Substantia nigra (tissue), 51 donors: ENCODE measurements at places on chromosomes 5 and 9.

- DNase-seq, result no peak
These were observed 453.3 kb downstream of the DIRAS2 start for GRCh38 chr9:90189306-90189705.

DNA sequence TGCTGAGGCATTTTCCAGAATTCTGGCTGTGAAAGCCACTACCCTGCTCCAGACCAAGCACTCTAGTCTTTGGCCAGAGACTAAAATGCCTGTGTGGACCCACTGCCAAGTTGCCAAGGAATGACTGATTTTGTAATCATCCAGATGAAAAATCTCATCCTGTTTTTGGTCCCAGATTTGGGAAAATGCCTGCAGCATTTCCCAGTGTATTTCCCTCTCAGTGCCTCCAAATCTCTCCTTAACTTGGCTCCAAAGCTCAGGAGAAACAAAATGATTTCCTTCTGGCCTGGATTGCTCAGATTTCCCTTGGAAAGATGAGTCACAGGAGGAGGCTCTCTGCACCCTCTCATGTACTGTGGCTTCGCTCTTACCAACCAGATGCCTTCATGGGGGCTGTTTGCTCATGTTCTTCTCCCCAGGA, 335.2 kb upstream of the TARS1 start:
- DNase-seq, result no peak

DNA sequence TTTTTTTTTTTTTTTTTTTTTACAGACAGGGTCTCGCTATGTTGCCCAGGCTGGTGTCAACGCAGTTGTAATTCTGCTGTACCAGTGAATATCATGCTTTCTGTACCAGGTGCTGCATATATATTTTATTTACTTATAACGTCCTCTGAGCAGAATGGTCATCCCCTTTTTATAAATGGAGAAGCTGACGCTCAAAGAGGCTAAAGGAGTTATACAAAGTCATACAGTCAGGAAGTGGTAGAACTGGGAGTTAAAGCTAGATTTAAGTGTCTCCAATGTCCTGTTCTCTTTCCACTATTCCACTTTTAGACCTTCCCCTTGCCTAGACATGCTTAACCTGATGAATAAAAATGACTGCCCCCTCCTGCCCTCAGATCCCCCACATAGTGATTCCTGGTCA, 1.2 kb upstream of the SIL1 start:
- DNase-seq, result no peak

DNA sequence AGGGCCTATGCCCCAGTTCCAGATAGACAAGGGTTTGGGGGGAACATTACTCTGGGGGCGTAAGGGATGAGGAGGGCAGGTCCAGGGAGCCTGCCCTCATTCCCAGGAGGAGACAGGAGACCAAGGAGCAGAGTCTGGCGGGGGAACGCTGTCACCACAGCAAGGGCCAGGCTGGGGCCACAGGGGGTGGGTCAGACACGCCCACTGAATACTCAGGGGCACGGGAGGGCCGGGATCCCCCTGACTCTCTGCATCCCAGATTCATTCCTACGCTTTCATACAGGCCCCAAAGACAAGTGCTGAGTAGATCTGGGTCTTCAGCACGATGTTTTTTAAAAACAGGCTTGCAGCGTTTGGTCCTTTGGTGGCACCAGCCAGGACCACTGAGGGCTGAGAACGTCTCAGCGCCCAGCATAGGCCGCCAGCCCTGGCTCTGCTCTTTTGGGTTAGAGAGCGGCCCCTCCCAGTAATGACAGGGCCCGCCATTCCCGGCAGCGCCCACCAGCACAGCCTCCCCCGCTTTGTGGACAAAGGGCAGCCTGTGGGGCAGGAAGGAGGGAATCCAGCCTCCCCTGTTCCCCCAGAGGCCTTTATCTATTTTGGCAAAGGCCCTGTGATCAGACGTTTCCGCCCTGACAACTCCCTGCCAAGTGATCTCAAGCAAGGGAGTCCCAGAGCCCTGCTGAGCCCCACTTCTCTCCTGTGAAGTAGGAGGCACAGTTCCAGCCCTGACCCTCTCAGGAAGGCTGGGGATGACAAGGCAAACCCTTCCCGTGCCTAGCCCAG, 24.9 kb downstream of the NEK6 start:
- no peak for DNase-seq

DNA sequence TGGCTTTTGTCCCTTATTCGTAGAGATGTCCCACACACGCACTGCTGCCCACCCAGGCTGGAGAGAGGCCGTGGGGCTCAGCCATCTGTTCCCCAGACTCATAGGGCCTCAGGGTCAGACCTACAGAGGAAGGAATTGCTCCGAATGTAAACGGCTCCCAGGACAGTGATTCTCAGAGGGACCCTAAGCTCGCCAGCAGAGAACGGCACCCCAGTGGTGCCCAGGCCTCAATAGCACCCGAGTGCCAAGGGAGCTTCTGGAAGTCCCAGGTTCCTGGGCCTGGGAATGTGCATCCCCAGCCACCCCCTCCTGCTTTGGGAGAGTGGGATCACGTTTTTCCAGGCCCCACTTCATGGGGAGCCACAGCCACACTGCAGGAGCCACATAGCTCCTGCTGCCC, 32.9 kb upstream of the CNOT6 start:
- DNase-seq, result no peak

- DNase-seq, result no peak
These were observed 104.3 kb downstream of the PHF2 start for GRCh38 chr9:93680443-93681268.

DNA sequence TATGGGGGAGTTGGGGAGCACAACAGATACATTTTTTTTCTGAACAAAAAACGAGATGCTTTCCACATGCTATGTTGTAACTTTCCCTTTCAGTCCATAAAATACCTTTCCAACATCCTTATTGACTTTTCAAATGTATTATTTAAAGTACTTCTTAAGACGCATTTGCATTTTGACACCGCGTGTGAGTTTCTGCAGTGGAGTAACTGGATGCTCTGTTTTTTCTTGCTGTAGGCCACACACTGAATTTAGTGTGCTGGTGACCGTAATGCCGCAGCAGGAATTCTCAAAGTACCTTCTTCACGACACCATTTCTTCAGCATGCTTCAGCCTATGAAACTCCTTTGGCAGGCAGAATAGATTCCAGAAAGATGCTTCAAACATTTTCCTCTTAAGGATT, 14.3 kb upstream of the EPB41L4B start:
- no peak for DNase-seq
